HS-5 (cell line): ENCODE measurements at places on chromosomes 11 and 22.

- DNase-seq: no peak
Observed at GRCh38 chr22:31222736-31223135, 10.6 kb downstream of the LIMK2 start.

DNA sequence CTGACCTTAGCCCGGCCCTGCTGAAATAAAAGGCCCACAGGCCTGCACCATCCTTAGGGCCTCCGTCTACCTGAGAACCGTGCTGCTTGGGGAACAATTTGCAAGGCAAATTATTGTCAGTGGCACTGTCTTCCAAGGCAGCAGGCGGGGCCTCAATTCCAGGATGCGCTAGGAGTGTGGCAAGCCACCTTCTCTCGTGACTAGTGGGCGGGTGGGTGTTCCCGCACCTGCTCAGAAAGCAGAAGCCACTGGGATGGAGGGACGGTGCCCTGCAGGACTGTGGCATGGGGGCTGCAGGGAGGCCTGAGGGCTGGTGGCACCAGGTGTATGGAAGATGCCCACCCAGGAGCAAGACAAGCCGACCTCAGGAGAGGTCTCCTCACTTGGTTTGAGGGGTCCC is 58.8 kb upstream of the TTLL12 start:
- DNase-seq: no peak

DNA sequence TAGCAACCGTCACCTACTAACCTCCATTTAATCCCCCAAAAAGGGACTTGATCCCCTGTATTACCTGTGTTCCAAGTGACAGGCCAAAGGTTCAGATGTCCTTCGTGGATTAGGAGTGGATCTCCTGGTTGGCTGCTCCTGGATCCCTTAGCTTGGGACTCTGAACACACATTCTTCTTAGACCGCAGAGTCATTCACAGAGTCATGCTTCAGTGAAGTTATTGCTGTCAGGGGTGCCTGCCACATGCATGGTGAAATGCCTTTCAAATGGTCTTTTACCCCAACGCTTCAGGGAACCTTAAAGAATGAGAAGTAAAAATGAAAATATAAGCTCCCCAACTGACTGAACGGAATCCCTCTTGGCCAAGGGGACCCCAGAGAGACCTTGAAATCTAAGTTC is 49.1 kb downstream of the ADAMTS8 start:
- no peak for DNase-seq

DNA sequence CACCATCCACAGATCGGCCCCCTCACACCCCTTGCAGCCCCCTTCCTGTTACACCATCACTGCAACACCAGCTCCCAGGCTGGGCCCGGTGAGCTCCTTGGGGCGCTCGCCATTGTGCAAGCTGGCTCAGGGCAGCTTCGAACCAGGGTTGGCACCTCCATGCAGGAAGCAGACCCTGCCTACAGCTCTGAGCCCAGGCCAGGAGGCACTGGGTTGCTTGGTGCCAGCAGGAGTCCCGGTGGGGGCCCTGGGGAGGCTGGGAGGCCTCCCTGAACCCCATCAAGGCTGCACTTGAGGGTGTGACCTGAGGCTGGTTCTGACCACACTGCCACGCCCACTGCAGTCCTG is 417.1 kb downstream of the CTTN start:
- DNase-seq: no peak

GRCh38 chr11:123525097-123525496 is 95.0 kb downstream of the GRAMD1B start:
- DNase-seq: no peak

GRCh38 chr11:93225662-93226061 is 27.9 kb upstream of the SLC36A4 start:
- DNase-seq: no peak

GRCh38 chr11:18527512-18527911 is 770 bp upstream of the TSG101 start:
- DNase-seq: no peak

- DNase-seq: no peak
Observed at GRCh38 chr22:39556970-39557841, 13.3 kb upstream of the CACNA1I start.

DNA sequence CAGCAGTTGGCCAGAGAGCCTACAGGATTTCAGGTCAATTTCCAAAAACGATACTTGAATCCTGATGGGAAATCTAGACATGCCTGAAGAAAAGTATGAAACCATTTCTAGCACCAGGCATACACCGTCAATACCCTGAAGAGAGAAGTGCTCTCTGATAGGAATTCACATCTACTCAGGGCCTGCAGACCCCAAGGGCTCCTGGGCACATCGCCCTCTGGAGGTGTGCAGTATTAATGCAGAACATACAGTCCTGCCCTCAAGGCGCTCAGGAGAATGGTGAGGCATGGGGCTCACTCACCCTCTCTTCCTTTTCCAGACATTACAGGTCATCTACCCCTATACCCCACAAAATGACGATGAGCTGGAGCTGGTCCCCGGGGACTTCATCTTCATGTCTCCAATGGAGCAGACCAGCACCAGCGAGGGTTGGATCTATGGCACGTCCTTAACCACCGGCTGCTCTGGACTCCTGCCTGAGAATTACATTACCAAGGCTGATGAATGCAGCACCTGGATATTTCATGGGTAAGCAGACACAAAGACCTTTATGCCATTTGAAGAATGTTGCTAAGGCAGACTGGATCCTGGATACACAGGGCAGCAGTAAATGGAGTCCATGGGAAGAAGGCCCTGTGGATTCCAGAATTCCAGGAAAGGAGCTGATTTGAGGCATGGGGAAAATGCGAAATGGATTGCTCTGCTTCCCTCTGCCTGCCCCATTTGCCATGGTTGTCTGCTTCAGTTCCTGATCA is 49.3 kb upstream of the CRTAM start:
- no peak for DNase-seq

- no peak for DNase-seq
Observed at GRCh38 chr11:72634472-72635095, 39.6 kb downstream of the PDE2A start.

DNA sequence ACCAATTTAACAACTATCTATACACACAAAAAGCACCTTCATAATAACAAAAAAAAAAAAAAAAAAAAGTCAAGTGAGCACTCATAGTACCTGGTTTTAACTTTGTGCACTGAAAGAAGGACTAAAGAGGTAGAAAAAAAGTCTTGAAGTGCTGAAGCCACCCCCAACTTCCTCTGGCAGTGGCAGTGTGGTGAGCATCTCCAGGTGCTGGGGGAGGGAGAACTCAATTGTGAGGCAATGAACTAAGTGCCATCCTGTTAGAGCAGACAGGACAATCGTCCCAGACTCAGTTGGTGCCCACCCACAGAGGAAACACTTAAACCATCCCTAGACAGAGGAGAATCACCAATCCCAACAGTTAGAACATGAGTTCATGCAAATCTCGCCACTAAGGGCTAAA is 22.7 kb upstream of the OR52M1 start:
- DNase-seq: no peak

- DNase-seq: no peak
Observed at GRCh38 chr11:6603287-6604080, at the start of the genes ILK and RRP8. Gene ILK (plus strand): TSS chr11:6603774. CDS start chr11:6604272, 498 bp downstream. Gene RRP8 (minus strand): TSS chr11:6603616. CDS start chr11:6603502, 114 bp downstream.

DNA sequence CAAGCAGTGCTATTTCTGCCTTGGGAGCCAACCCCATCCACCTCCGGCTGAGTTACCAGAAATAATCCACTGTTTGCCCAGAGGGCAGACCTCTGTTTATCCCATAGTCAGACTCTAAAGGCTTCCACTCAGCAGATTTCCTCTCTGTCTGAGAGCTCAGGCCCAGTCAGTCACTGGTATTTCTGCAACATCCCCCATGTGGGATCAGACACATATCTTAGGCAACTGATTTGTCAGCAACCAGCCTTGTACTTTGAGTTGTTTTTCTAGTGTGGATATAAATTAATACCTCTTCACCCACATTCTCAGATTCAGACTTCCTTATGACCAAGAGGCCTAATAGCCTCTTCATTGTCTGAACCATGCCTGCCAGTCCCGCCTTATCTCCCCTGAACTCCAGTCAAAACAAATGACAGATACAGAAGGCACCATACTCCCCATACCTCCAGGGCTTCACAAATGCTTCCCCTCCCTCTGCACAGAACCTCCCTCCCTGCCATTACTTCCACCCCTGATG is 193.6 kb downstream of the FAM76B start:
- DNase-seq: no peak

- no peak for DNase-seq
Observed at GRCh38 chr11:4643076-4643475, 706 bp upstream of the OR51E1 start.

DNA sequence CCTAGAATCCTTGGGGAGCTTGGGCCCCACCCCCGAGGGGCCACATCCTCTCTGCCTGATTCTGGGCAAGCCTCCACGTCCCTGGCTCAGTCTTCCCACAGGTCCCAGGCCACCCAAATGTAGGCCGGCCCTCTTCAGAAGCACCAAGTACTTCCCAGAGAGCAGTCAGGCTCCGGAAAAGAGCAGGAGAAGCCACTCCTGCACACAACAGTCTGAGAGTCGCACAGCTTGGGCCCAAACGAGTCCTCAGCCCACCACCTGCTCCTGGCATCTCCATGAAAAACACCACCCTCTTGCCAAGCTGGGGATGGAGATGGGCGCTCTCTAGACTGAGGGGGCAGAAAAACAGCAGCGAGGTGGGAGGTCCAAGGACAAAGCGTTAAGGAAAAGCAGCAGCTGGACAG is 15.4 kb downstream of the EHD1 start:
- no peak for DNase-seq

DNA sequence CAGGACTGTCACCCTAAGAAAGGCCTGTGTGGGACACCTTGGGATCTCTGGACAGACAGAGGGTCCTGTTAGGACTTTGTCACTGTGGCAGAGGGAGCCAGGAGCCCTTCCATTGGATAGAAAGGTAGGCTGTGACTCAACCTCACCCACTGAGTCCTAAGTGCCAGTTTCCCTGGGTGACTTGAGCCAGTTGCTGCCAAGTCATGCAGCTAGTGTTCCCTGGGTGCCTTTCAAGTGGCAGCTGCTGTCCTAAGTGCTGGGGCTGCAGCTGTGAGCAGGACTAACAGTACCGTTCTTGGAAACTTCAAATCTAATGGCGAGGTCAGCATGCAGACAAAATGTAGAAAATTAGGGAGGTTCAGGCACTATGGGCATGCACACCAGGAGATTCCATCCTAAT is 393.7 kb downstream of the TMEM135 start:
- no peak for DNase-seq

DNA sequence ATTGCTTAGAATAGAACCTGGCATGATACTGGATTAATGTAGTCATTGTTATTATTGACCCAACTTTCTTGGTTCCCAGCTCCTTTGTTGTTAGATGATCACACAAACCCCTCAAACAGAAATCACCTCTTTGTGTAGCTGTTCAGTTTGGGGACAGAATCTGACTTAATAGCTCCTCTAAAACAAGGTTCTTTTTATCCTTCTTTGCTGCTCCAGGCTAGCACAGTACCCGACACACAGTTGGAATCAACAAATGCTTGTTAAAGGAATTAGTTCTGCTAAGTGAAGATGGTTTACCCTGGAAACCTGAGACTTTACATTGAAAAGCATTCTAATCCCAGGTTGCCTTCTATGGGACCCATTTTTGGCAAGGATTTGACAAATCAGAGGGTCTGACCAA is 43.9 kb downstream of the GAB2 start:
- DNase-seq: no peak

GRCh38 chr22:28791841-28792490 is 8.4 kb downstream of the XBP1 start:
- no peak for DNase-seq

DNA sequence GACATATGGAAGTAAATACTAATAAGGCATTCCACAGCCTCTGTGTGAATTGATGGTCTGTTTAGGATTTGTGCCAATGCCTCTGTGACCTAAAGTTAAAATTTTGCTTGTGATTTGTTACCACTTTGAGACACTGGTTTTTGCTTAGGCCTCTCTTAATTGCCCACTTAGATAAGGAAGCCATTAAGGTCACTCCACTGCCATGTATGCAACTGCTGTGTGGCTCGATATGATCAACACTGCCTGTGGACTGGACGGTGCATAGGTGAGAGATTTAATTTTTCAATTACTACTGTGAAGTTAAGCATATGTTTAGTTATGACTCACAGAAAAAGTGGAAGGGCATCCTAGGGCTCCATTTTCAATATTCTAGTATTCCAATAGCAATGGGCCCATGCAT is 36.9 kb downstream of the CSRP3 start:
- no peak for DNase-seq

DNA sequence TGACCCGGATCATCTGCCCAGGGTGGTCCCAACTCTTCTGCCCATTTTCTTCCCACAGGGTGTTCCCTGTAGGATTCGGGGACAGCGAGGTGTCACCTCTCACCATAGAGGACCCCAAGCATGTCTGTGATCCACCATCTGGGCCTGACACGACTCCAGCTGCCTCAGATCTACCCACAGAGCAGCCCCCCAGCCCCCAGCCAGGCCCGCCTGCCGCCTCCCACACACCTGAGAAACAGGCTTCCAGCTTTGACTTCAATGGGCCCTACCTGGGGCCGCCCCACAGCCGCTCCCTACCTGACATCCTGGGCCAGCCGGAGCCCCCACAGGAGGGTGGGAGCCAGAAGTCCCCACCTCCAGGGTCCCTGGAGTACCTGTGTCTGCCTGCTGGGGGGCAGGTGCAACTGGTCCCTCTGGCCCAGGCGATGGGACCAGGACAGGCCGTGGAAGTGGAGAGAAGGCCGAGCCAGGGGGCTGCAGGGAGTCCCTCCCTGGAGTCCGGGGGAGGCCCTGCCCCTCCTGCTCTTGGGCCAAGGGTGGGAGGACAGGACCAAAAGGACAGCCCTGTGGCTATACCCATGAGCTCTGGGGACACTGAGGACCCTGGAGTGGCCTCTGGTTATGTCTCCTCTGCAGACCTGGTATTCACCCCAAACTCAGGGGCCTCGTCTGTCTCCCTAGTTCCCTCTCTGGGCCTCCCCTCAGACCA is 24.0 kb downstream of the CSF2RB start:
- DNase-seq: no peak
